ENCODE measurements at places on chromosomes 1 and 21.

DNA sequence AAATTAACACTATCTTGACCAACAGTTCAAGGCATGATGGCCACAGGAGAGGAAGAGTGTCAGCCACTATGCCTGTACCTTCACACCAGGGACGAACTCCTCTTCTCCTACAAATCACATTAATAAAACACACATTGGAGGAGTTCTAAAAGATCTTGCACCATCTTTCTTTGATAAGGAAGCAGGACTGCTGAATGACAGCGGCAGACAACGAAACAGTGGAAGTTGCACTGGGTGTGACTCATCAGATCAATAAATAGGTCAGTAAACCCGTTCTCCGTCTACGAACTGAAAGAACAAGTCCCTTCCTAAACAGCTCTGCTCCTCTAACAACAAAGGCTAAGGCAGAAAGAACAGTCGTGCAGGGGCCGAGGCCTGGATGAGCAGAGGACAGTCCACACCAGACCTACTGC lies 23.1 kb downstream of the UBE2G2 start:
- H3K4me1 ChIP-seq: peaks cover 17% of the 10 kb centered on the region
- DNase-seq: no peak
- H3K27me3 ChIP-seq: no peaks in the 10 kb centered on the region
- no peak overlapping the region for H3K27ac ChIP-seq
- no peak overlapping the region for H3K4me3 ChIP-seq

GRCh38 chr1:19197845-19198244 lies 12.2 kb downstream of the UBR4 start:
- no peak for DNase-seq
- H3K4me1 ChIP-seq: peaks cover 11% of the 10 kb centered on the region
- no peaks in the 10 kb centered on the region for H3K27me3 ChIP-seq
- H3K36me3 ChIP-seq: peaks cover 57% of the 10 kb centered on the region

DNA sequence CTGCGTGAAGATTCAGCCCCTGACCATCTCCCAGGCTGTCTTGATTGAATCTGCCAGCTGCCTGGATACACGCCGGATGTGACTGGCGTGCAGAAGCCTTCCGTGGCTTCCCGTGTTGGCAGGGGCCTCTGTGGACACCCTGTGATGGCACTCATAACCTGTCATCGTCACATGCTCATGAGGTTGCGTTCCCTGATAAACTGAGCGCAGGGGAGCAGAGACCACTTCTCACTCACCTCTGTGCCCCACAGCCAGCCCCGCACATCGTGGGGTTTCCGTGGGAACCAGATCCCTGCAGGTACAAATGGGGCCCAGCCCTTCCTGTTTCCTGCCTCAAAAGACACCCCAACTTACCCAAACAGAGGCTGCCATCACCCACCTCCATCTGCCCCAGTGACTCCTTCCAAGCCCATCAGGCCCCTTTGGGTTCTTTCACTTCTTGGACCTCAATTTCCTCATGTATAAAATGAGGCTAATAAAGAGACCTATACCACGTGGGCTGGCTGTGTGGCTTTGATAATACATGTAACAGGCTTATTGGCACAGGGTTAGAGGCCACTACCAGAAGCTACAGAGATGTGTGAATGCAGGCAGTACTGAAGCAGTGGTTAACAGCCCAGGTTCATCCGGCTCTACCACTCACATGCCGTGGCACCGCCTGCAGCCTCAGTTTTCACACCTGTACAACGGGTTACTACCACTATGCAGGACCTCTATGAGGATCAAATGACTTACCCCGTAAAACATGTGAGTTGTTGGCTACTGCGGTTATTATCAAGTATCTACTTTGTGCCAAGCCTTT lies 23.6 kb downstream of the HTR6 start:
- H3K27me3 ChIP-seq: no peaks in the 10 kb centered on the region
- peaks cover 5% of the 10 kb centered on the region for H3K4me1 ChIP-seq
- H3K36me3 ChIP-seq: peaks cover 22% of the 10 kb centered on the region
- no peak for DNase-seq
- H3K27ac ChIP-seq: no peak overlapping the region
- no peak overlapping the region for H3K4me3 ChIP-seq

DNA sequence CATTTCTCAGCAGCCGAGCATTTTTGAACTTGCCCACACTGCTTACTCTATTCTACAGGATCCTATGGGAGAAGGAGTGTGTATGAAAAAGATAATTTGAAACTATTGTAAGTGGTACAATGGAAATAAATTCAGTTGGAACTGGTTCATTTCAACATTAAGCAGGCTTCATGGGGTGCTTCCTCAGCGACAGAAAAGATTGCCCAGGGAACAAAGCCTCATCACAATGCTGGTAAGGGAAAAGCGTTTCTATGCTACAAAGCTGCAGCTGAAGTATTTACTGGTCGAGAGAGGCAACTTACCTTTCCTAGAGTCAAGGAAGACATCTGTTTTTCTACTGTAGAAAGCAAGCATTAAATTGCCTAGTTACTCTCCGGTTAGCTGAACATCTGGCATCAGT lies 568.2 kb upstream of the ZP4 start:
- no peaks in the 10 kb centered on the region for H3K36me3 ChIP-seq
- no peaks in the 10 kb centered on the region for H3K4me1 ChIP-seq
- no peak overlapping the region for H3K4me3 ChIP-seq
- H3K27ac ChIP-seq: no peak overlapping the region
- no peaks in the 10 kb centered on the region for H3K27me3 ChIP-seq

DNA sequence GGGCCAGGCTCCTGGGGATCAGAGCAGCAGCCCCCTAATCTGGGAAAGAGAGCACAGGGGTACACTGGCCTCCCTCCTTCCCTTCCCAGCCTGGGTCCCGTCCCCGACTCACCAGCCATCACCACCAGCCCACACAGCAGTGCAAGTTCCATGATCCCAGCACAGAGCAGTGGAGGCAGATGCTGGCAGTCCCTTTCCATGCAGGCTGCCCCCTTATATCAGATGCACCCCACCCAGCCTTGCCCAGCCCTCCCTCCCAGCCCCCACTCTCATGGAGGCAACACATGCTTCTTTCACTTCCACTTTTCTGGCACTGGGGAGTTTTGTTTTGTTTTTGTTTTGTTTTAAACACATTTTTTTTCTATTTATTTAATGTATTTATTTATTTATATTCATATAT lies at the start of gene PLA2G2D:
PLA2G2D (minus strand) TSS at position 190 of the 400 bp plus-strand sequence; CDS start at position 152, 38 bp downstream.
- H3K27ac ChIP-seq: no peak within 1 kb of the TSS
- H3K36me3 ChIP-seq: no peaks in the 10 kb centered on the region
- no peak for DNase-seq
- H3K27me3 ChIP-seq: peaks cover 10% of the 10 kb centered on the region
- no peaks in the 10 kb centered on the region for H3K4me1 ChIP-seq
- H3K4me3 ChIP-seq: no peak within 1 kb of the TSS

DNA sequence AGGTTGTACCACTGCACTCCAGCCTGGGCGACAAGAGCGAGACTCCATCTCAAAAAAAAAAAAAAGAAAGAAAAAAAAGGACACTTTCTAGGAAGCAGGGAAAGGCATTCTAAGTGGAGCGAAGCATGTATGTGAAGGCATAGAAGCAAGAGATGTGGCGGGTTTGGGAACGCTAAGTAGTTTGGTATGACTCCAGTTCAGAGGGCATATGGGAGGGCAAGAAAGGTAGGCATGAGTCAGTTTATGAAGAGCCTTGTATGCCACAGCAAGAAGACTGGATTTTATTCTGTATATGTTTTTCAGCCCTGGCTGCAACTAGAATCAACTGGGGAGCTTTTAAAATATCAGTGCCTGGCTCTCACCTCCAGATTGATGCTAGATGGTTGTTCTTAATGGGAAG lies 4.4 kb upstream of the ELOVL1 start:
- peaks cover 11% of the 10 kb centered on the region for H3K4me1 ChIP-seq
- no peak for DNase-seq

All from activated CD4-positive, alpha-beta T cell treated with anti-CD3 and anti-CD28 coated beads, Interleukin-2, amount 10 ng/mL, durations not matched to agents 24 days and 14 days (primary cell).